ENCODE measurements at places on chromosomes 16 and 17. TPM values are rescaled to one million over a fixed set of nuclear protein-coding genes. Genes with fewer than 3 reads are reported as not detected.
A peak's percentile ranks its signal among the peaks of the same experiment; 100 is the strongest.

- DNase-seq: no peak
These were observed 76.7 kb downstream of the RBFOX3 start for GRCh38 chr17:79534111-79534510.

- DNase-seq: no peak
These were observed 4.7 kb downstream of the DNAH17 start for GRCh38 chr17:78572239-78573205.

GRCh38 chr17:65763786-65764185, 202.3 kb upstream of the AXIN2 start:
- DNase-seq: no peak

DNA sequence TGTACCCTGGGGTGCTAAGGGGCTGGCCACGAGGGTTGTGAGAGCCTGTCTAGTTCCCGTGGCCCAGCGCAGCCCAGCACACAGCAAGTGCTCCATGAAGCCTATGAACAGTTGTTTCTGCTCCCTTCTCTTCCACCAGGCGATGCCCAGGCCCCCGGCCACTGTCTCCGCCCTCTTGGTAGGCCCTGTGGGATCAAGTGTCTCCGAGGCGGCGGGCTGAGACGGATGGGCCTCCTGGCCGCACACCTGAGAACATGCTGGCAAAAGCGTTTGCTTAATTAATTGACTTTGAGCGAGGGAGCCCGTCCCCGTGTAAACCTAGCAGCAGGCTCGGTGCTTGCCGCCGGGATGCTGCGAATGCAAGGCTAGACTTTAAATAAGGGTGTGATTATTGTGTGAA, 129.7 kb upstream of the GSE1 start:
- DNase-seq: no peak

GRCh38 chr16:10972108-10972818, 27.9 kb downstream of the CLEC16A start:
- DNase-seq: no peak

DNA sequence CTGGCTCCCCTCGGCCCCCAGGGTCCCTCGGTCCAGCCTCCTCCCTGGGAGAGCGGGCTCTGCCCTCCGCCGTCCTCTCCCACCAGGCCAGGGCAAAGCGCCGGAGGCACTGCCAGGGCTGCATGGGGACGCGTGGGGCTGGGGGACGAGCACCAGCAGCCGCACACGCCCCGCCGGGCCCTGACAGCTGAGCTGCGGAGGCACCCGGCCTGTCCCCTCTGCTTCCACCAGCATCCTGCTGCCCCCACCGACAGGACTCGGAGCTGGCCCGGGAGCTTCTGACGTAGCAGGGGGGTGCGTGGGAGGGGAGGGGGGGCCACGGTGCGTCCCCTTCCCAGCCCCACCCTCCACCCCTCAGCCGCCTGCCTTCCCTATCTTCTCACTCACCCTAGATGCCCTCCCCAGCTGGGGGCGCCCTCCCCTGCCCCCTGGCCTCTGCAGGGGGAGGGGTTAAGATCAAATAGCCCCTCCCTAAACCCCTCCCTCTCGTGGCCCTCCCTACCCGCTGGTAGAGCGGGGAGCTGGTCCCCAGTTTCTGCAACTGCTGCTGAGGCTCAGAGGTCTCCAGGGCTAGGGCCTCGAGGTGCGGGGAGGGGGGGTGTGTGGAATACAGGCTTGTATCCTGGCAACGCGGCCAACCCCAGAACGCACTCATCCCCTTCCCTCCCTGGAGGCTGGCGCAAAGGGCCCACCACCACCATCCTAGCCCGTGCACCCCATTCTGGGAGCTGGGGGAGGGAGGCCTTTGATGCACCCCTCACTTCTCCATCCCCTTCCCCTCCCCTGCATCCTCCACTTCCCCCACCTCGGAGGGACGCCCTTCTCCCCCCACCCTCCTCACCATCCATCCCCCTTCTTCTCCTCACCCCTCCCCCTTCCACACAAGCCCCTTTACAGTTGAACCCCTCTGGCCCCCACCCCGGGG, 1.0 kb downstream of the SRCIN1 start:
- DNase-seq: no peak

GRCh38 chr17:72771734-72772133, 320.8 kb downstream of the SLC39A11 start:
- no peak for DNase-seq

DNA sequence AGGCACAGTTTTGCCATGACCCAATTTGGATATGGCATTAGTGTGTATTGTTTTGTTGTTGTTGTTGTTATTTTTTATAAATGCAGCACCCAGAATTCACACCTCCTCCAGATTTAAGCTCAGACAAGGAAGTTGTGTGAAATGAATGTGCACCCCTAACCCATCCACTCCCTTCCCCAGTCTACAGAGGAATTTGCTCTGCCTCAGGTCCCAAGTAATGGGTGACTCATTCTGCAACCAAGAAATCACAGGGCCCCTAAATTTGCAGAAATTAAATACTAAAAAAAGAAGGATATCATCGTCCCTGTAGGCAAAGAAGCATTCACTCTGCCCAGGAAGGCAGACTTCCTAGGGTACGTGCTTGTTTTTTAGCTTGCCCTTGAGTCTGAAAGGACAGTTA, 62.3 kb downstream of the CLEC16A start:
- no peak for DNase-seq

DNA sequence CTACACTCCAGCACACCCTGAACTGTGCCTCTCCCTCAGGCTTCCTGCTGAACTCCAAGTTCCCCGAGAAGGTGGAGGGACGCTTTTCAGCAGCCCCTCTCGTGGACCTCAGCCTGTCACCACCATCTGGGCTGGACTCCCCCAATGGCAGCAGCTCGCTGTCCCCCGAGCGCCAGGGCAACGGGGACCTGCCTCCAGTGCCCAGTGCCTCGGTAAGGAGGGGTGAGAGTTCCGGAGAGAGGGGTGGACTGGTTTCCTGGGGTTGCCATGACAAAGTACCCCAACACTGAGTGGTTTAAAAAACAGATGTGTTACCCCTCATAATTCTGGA, 17.4 kb downstream of the GLIS2 start:
- DNase-seq: no peak

DNA sequence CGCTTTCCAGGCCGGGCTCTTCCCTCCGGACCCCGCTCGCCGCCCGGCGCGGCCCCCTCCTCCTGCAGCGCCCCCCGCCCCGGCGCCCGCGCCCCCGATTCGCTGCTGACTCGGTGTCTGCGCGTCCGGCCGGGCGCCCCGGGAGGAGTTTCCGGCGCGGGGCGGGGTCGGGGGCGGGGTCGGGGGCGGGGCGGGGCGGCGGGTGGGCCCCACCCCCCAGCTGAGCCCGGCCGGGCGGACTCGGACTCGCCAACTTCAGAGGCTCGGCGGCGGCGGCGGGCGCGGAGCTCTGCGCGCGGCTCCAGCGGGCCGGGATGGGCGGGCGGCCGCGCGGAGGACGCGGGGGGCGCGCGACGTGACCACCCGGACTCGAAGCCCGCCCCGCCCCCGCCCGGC, at the start of gene METRNL:
TSS of gene METRNL (plus strand) at position 258 of the 396 bp plus-strand sequence. CDS start 207 bp downstream, outside the sequence.
- DNase-seq: peak; percentile 78

GRCh38 chr17:15392326-15392741, 50.9 kb upstream of the TEKT3 start:
- DNase-seq: no peak

- DNase-seq: no peak
These were observed 869.5 kb upstream of the SOX9 start for GRCh38 chr17:71251276-71251675.

GRCh38 chr17:7992516-7992915, 9.9 kb upstream of the GUCY2D start:
- DNase-seq: no peak

GRCh38 chr16:11583166-11583565, 3.6 kb downstream of the LITAF start:
- DNase-seq: no peak

DNA sequence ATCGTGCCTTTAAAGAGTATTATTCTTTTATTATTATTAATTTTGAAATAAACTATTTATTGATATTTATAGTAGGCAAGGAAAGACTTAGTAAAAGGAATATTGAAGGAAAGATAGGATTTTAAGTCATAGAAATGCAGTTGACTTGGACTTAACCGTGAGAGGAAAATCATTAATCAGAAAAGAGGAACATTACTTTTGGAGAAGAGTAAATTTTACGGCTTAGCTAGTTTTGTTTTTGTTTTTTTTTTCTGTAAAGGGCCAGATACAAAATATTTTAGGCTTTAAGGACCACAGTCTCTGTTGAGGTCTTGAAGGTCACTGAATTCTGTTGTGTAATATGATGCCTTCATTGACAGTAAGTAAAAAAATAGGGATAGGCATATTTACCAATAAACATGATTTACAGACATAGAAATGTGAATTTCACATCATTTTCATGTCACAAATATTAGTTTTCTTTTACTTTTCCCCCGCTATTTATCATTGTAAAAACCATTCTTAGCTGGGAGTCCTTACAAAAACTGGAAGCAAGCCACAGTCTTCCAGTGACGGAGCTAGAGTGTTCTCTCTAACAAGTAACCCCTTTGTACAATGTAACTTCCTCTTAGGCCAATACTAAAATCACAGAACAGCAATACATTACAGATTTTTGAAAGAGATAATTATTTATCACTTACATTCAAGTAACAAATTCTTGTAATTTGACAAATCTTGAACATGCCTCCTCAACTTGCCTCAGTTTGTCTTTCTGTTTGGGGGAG, 2.3 kb upstream of the KCNJ16 start:
- DNase-seq: no peak

DNA sequence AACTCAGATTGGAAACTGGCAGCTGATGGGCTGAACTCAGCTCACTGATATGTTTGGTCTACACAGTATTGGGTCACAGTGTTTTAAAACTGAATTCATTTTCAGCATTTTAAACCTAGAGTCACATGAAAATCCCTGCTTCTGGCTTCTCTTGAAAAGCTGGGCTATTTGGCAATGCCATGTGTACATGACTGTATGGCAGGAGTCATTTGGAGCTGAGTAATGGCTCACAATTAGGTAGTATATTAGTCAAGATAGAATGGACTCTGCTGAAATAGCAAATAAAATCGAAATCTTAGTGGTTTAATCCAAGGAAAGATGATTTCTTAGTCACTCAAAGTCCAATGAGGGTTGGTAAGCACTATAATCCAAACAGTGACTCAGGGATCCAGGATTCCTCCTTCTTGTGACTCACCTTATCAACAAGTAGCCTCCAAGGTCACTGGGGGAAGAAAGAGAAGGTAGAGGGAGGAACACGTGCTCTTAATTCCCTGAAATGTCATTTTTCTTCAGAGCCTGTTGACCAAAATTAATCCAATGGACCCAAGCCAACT, 13.9 kb upstream of the PMP22 start:
- DNase-seq: no peak

GRCh38 chr16:51184702-51185433, 33.8 kb upstream of the SALL1 start:
- no peak for DNase-seq

DNA sequence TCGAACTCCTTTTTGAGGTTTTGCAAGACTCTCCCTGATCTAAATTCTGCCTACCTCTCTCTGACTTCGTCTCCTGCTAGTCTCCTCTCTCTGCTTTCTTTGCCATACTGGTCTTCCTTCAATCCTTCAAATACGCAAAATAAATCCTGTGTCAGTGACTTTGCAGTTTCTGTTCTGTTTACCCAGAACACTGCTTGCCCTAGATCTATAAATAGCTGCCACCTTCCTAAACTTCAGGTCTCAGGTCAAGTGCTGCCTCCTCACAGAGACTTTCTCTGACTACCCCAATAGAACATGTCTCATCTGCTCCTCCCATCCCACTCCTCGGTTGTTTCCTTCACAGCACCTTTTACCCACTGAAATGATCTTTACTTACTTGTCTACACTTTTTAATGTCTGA, 78.9 kb downstream of the TRIM37 start:
- DNase-seq: no peak

DNA sequence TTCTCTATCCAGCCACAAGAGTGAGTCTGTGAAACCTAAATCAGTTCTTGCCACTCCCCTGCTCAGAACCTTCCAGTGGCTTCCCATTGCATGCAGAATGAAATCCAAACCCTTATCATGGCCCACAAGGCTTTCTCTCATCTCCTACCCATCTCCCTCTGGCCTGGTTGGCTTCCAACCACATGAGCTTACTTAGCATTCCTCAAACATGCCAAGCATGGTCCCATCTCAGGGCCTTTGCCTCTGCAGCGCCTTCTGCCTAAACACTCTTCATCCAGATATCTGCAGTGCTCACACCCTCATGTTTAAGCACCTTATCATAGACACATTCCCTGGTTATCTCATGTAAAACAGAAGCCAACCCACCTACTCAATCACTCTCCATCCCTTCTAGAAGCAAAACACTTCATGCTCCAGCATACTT, 15.5 kb downstream of the TK2 start:
- DNase-seq: no peak

DNA sequence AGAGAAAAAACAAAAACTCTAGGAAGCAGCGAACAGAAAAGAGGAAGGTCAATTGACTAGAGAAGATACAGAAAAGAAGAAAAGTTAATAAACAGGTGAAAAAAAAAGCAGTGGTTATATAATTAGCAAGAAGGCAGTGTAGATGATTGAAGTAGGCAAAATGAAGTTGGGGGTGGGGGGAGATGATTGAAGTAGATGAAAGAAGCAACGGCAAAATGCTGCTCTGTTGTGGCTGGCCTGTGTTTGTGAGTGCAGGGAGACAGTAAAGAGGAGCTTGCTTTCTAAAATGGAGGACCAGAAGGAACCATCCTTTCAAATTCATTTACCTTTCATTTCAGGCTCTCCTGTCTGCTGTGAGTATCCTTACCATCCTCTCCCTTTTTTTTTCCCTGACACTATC, 3.6 kb downstream of the EVI2B start:
- peak; percentile 56 for DNase-seq

GRCh38 chr17:2926019-2926650, 129.9 kb downstream of the RAP1GAP2 start:
- DNase-seq: no peak

GRCh38 chr16:78784771-78785170, 685.3 kb downstream of the WWOX start:
- DNase-seq: no peak

DNA sequence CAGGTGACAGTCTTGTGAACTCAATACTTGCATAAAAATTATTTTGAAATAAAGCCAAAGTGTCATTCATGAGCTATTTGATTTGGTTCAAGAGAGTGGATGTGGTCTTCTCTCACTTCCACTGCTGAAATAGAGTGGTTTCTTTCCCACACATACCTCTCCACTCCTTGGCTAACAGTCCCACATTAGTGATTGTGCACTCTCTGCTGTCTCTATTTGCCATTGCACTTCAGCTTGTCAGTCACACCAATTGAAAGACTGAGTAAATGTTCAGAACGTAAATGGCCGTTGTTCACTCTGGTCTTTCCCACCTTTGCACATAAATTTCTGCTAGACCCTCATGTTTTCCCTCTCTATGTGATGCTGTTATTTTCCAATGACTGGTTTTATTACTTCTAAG, 197.5 kb downstream of the FTO start:
- DNase-seq: no peak

- DNase-seq: no peak
These were observed 17.5 kb downstream of the UNC13D start for GRCh38 chr17:75826561-75827307.

The NACA2 gene
- not detected for total RNA-seq

The ASPA gene
- total RNA-seq: not detected

The PRSS33 gene
- total RNA-seq: not detected

The SPECC1 gene
- 17.6 TPM for total RNA-seq

The TAC4 gene
- total RNA-seq: not detected

The CASKIN1 gene
- total RNA-seq: 0.09 TPM

The PPM1D gene
- total RNA-seq: 20.3 TPM

The P2RX5 gene
- 18.1 TPM for total RNA-seq

The TBC1D3K gene
- not detected for total RNA-seq
